ENCODE measurements at places on chromosomes 7 and 10.

GRCh38 chr7:82247814-82248433, 195.7 kb downstream of the CACNA2D1 start:
- DNase-seq, result no peak

DNA sequence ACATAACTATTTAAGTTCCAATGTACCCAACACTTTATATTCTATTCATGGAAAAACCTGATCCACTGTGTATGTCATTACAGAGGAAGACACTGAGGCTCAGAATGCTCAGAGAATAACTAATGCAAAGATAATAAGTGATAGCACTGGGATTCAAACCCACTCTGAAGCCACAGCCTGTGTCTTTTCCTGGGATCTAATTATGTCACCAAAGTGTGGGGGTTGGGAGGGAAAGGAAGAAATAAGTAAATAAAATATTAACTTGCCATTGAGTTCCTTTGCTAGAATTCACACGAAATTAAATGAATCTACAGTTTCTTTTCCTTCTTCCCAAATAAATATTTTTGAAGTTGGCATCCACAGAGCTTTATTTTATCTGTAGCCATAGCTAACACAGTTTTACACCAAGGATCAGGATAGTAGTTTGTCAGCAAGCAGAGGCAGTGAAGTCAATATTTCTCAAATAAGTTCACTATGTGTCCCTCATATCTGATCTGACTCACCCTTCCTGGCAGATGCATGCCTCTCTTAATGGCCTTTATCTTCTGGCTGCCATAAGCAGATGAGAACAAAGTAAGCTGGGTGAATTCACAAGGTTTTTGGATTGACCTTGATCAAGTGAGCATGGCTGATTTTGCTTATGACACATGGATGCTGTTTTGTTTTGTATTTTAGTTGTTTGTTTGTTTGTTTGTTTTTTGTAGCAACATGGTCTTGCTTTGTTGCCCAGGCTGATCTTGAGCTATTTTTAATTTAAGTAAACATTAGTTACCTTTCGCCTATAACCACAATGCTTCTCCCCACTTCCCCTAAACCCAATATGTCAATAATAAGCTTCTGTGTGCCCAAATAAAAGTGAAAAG, 6.3 kb downstream of the RAPGEF5 start:
- DNase-seq, result no peak

- DNase-seq, result no peak
Observed at GRCh38 chr7:157508477-157508881, 171.7 kb downstream of the DNAJB6 start.

GRCh38 chr7:120412139-120413050, 139.4 kb downstream of the KCND2 start:
- no peak for DNase-seq

DNA sequence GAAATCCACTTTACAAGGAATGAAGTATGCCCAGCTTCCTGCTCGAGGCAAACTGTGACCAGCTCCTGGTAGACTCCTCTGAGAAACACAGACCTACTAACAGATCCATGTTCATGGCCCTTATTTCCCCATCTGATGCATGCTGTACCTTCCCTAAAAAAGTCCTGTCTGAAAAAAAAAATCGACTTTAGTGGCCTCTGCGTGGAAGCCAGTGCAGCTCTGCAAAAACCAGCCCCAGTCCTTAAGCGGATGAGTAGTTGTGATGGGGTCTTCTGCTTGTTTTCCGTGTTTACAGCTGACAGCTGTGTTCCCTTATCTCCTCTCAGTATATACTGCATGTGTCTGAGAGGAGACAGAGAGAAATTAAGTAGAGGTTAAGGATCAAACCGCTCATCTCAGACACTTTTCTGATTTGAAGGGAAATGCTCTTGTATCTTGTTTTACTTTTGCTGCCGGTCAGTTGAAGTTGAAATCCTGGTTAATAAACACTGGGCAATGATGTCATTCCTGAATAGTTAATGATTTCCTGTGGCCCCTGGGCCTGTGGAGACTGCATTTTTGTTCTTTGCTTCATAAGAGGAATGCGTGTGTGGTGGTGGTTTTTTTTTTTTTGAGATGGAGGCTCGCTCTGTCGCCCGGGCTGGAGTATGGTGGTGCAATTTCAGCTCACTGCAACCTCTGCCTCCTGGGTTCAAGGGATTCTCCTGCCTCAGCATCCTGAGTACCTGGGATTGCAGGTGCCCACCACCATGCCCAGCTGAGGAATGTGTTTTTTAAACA, 67.6 kb downstream of the DOCK1 start:
- no peak for DNase-seq

GRCh38 chr7:83640731-83641537, 8.0 kb downstream of the SEMA3E start:
- DNase-seq, result no peak

- DNase-seq, result no peak
Observed at GRCh38 chr7:155587486-155587885, 41.1 kb upstream of the CNPY1 start.

- peak; percentile 65 for DNase-seq
Observed at GRCh38 chr7:44477063-44477830, 13.2 kb downstream of the NUDCD3 start.

DNA sequence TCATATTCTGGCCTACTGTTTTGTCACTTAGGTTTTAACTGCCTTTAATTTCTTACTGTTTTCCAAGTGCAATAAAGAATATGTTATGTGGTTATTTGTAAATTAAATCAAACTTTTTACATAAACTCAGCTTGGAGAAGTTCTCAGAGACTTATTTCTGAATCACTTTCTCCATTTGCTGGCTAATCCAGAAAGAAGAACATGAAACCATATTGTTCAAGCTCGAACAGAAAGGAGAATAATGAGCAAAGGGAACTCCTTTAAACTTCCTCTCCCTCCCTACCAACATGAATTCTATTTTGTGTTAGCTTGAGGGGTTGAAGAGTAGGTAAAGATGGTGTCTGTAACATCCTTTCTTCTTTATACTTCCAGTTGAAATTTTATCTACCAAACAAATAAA, 52.3 kb downstream of the SHTN1 start:
- no peak for DNase-seq

GRCh38 chr7:47465191-47465590, 116.7 kb downstream of the TNS3 start:
- no peak for DNase-seq

GRCh38 chr10:42864575-42864974, 82.0 kb downstream of the BMS1 start:
- DNase-seq, result no peak

All from H1 (cell line).